ENCODE measurements at places on chromosomes 16 and 17.

DNA sequence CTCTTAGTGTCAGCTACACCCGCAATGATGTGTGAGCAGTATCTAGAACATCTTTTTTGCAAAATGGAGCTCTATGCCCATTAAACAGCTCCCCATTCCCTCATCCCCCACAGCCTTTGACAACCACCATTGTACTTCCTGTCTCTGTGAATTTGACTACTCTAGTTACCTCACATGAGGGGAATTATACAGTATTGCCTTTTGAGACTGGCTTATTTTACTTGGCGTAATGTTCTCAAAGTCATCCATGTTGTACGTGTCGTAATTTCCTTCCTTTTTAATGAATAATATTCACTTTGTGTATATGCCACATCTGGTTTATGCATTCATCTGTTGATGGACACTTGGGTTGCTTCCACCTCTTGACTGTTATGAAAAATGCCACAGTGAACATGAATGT, 23.2 kb upstream of the CCL22 start:
- no peak for DNase-seq

DNA sequence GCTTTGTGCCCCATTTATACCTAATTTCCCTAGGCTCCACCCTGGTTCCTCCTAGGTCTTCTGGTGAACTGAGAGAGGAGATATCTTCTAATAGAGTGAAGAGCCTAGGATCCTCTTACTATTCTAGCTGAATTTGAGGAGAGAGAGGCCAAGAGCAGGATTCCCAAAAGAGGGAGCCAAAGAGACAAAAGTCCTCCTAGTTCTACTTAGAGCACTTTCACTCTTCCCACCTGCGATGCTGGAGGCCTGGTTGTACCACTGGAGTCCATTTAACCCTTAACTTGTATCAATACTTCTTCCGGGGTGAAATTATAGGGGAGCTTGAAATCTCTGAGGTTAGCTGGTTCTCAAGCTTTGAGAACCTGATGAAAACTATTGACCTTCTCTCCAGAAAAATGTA, 3.4 kb upstream of the SSH2 start:
- no peak for DNase-seq

DNA sequence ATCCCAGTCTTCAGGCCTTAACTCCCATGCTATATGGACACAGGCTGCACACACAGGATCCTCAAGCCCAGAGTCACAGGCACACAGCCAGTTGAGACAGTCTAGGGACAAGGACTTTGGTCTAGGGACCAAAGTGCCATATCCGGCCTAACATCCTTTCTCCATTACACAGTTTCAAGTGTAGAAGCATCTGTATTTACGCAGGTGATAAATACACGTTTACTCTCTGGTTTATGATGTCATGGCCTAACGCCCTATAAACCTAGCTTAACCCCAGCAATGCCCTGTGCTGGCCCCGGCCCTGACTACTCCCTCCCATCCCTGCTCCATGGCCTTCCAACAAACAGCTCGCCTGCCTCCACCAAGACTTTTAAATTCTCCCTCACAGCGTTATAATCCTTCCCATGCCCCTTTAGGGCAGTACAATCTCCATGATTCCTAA, 17.1 kb downstream of the CUEDC1 start:
- DNase-seq = no peak

- DNase-seq = no peak
Observed at GRCh38 chr17:73603971-73604370, 40.3 kb downstream of the SDK2 start.

DNA sequence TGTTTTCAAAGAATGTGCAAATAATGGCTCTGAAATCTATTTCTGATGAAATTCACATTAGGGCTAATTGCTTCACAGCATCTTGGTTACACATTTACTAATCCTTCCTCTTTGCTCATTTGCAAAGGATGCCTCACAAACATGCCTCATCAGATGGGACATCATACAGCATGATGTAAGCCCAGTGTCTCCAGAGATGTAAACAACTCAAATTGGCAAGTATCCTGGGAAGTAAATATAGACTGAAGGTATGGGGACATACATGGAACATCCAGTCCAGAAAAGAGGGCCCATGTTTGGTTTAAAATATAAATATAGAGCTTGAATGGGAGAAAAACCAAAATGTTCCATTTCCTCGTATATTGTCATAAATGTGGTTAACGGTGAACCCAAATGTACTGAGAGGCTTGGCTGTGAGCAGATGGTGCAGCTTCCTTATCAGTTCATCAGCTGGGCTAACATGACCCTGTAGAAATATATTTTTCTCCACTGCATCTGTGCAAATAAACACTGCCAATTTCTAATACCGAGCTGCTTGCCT, 142.9 kb upstream of the NUDT7 start:
- DNase-seq = no peak

DNA sequence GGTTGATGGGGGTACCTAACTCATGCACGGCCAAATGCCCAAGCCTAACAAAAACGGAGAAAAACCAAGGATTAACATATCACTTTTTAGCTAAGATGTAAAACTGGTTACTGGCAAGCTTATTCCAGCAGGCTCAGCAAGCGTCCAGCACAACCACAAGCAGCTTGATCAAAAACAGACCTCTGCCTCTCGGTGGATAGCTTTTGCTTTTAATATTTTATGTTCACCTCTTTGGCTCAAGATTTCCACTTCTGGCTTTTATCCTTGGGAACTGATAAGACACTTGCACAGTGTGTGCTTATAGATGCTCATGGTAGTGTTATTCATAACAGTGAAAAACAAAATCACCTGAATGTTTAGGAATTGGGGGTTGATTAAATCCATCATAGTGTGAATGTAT, 206.9 kb upstream of the CACNG5 start:
- no peak for DNase-seq

- no peak for DNase-seq
Observed at GRCh38 chr17:51912939-51913338, 245.6 kb downstream of the CA10 start.

DNA sequence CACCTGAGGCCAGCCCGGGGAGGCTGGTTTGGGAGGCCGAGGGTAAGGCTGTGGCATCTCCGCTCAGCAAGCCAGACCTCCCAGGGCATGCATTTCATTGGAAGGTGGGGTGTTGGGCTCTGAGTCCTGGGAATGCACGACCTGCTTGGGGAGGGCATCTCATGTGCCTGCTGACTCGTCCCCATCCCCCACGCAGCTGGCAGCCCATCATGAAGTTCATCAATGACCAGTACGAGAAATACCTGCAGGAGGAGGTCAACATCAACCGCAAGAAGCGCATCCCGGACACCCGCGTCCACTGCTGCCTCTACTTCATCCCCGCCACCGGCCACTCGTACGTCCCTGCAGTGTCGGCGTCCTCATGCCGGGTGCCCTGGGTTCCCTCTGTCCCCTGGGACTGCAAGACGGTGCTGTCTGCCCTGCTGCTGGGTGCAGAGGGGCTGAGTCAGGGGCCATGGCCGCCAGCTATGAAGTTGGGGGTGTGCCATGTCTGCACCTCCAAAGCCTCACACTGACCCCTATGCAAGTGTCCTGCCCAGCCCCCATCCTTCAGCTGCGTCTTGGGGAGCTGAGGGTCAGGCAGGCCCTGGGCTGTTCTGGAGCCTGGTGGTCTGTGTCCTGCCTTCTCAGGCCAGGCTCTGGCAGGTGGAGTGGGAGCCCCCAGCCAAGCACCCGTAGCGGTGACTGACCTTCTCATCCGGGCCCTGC, 347.9 kb downstream of the SEC14L1 start:
- no peak for DNase-seq

DNA sequence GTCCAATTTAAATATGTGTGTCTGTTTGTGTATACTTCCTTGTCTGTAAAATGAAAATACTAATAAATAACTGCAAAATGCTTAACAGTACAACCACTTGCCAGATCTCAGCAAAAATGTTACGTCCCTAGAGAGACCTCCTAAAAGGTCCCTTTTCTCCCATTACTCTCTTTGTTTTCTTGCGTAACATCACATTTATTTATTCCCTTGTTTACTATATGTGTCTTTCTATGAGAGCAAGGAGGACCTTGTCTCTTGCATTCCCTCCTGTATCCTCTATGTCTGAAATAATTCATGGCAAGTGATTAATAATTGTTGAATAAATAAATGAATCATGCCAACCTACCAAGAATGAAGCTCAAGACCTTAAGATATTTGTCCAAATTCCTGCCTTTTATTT, 1.9 kb downstream of the ACSM3 start:
- no peak for DNase-seq

GRCh38 chr17:65753348-65753747, 191.9 kb upstream of the AXIN2 start:
- no peak for DNase-seq

GRCh38 chr17:66222798-66223350, 6.3 kb downstream of the APOH start:
- DNase-seq = no peak

GRCh38 chr17:55430541-55431288, 9.1 kb upstream of the MMD start:
- DNase-seq = peak; percentile 20

DNA sequence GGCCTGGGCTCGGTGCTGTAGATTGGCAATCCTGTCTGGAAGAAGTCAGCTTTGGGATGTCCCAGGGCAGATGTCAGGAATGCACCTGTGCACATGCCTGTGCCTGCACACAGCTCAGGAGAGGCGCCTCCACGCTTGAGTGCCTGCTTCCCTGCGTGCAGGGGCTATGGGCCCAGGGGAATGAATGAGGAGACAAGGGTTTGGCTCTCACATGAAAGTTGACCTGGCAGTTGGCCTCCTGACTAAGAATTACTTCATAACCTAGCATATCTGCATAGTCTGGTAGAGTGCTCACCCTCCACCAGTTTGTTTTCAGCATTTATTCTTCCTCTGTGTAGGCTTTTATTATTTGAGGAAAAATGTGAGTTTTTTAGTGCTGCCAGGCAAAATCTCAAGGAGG, 50.0 kb downstream of the PLD6 start:
- DNase-seq = no peak

DNA sequence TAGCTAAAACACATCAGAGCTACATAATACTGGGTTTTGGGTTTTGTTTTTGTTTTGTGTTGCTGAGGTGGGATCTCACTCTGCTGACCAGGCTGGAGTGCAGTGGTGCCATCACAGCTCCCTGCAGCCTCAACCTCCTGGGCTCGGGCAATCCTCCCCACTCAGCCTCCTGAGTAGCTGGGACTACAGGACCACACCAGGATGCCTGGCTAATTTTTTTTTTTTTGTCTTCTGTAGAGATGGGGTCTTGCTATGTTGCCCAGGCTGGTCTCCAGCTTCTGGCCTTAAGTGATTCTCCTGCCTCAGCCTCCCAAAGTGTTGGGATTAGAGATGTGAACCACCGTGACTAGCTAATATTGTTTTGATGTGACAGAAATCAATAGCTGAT, 6.2 kb downstream of the MEAK7 start:
- no peak for DNase-seq

GRCh38 chr16:3508736-3509135, 7.9 kb downstream of the CLUAP1 start:
- no peak for DNase-seq

GRCh38 chr17:40103688-40104087, 3.3 kb upstream of the NR1D1 start:
- DNase-seq = no peak

GRCh38 chr17:38892083-38892482, 22.2 kb downstream of the LASP1 start:
- DNase-seq = no peak

DNA sequence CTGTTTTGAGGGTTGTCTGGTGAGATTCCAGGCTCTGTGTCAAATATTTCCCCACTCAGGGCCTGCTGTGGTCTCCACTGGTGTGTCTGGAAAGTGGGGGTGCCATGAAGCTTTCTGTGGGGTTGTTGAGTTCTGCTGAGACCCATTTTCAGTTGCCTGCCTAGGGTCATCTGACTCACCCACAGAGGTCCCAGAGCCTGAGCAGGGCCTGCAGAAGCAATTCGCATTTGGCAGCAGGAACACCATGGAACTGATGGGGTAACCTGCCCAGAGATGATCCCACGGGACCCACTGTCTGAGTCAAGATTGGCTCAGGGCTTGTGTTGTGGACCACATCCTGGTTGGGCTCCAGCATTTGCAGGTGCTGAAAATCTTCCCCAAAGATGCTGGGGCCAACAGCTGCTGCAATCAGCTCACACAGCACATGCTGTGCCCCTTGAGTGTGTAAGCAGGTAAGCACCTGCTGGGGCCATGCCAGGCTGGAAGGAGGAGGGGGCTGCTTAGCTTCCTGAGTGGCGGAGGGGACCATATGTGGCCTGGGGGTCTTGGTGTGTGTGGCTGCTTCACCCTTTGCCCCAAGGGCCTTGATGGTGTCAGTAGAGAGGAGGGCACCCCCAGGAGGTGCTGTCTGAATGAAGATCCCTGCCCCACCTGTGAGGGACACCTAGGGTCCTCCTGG, 1726.1 kb downstream of the TP53TG3F start:
- DNase-seq = no peak

GRCh38 chr17:48389903-48390302, 40.1 kb downstream of the SKAP1 start:
- DNase-seq = no peak

- no peak for DNase-seq
Observed at GRCh38 chr17:81901167-81902022, 643 bp upstream of the NPB start.

DNA sequence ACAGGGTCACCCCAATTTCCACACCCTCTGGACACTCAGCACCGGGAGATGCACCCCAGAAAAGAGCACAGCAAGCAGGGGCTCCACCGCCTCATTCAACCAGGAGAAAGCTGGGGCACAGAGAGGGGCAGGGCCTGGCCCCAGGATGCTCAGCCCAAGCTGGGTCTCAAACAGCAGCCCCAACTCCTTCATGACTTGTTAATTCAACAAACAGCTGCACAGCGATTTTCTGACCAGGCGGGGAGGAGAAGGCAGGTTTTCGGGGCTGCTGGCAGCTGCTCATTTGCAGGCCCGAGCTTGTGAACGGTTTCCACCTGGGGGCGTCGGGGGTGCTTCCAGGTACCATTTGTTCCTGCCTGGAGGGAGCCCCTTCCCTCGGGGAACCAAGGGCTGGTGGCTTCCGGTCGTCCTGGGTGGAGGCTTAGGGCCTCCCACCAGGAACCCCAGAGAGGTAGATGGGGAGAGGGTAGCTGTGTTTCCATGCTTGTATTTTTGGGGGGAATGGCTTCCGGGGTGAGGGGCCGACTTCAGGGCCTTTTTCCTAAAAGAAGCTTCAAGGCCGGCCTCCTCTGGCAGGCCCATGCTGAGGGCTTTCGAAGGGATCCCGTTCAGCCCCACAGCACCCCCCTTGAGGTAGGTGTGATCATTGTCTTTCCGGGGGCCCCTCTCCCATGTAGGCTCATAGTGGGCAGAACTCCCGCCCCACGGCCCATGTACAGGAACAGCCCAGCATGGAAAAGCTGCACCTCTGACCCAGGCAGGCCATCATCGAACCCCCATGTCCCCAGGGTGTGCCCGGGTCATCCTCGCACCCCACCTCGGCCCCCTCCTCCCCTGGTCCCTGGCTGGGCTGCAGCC, 191.6 kb upstream of the GSE1 start:
- no peak for DNase-seq

All from NAMALWA (cell line).